ENCODE measurements at places on chromosomes 13 and 19.

GRCh38 chr19:14433554-14434501 lies 722 bp downstream of the PKN1 start:
- no peak for DNase-seq

DNA sequence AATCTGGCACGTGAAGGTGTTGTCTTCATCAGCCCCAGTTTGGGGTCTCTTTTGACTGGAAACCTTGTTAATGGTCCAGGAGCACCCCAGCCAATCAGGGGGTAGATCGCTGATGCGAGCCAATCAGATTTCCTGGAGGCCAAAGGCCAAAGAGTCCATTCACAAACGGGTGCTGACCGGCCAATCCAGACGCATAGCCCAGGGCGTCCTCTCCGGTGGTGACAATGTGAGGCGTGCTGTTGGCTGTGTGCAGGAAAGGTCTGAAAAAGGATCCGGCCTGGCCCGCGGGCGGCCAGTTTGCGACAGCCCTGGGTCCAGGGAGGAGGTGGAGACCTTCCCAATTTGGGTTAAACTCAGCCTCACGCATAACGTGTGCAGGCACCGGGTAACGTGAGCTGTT lies 3.1 kb downstream of the MAST3 start:
- no peak for DNase-seq

DNA sequence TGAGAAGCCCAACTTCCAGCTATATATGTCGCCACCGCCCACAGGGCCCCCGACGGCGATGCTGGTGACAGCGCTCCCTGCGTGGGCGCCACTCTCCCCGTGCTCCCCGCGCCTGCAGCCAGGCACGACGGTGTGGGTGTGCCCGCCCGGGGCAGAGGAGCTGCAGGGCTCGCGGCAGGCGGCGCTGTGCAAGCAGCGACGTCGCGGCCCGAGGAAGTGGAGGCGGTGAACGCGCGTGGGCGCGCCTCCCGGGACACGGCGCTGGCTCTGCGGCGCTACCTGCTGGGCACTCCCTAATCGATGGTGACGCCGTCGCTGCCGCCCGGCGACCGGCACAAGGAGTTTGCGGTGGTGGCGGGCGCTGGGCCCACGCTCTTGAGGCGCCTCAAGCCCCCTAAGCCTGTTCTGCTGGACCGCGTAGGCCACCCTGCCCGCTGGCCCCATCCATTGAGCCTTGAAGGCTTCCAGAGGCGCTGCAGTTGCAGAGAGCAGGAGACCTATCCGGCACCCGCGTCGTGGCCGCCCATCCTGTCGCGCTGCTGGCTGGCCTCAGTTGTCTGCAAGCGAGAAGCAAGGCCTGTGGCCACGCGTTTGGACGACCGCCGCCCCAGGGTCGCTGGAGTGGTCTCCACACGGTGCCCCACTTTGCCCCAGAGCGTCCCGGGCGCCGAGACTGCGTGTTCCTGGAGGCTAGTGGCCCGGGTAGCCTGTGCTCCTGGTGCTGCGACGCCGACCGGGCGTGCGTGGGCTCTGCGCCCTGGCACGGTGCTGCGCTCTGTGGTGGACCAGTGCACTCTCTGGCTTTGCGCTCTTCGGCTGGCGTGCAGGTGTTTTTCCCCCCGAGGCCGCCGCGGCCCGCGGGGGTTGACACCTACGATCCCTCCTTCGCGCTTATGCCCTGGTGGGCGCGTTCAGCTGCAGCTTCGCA lies 23.1 kb downstream of the LRFN3 start:
- peak; percentile 68 for DNase-seq

GRCh38 chr19:6693056-6693471 lies 23.1 kb upstream of the TNFSF14 start:
- no peak for DNase-seq

DNA sequence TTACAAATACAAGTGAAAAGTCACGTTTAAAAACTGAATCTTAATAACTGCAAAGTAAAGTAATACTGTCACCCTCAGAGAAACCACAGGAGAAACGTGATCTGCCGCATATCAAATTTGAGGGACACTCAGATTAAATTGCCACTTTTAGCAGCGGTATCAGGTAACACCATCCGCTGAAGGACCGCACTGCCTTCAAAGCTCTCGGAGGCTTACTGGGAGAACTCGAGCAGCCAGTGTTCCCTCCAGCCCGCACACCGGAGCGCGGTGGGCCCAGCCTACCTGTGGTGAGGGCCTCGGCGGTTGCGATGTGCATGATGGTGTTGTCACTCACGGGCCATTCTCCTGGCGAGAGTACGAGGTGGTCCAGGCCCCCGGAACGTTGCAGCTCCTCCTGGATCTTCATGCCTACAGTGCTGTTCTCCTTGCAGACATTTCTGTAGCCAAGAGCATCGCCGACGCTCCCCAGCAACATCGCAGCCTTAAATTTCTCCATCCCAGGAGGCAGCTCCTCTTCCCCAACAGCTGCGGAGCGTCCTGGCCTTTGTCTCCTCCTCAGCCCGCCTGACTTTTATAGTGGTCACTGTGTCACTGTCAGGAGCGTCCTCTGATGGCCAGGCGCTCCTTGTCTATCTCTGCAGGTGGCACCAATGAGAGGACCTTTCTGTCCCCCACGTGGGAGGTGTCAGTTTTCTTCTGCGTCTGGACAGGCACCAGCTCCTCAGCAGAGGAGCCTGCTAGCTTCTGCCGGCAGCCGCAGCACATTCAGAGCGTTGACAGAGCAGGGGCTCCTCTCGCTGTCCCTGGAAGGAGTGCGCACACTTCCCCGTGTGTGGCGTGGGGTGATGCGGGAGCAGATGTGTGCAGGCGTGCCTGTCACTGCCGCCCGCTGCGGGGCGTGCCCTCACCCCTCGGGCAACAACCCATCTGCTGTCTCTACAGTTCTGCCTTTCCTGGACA lies at the start of gene ADPRHL1:
TSS of gene ADPRHL1 (minus strand) at position 547 of the 960 bp plus-strand sequence. CDS start at position 496, 51 bp downstream.
- DNase-seq, result no peak

- no peak for DNase-seq
Measured at GRCh38 chr13:69010789-69011188, 1096.8 kb upstream of the ATXN8OS start.

GRCh38 chr13:110799246-110800236 lies 86.0 kb downstream of the ING1 start:
- DNase-seq, result no peak

DNA sequence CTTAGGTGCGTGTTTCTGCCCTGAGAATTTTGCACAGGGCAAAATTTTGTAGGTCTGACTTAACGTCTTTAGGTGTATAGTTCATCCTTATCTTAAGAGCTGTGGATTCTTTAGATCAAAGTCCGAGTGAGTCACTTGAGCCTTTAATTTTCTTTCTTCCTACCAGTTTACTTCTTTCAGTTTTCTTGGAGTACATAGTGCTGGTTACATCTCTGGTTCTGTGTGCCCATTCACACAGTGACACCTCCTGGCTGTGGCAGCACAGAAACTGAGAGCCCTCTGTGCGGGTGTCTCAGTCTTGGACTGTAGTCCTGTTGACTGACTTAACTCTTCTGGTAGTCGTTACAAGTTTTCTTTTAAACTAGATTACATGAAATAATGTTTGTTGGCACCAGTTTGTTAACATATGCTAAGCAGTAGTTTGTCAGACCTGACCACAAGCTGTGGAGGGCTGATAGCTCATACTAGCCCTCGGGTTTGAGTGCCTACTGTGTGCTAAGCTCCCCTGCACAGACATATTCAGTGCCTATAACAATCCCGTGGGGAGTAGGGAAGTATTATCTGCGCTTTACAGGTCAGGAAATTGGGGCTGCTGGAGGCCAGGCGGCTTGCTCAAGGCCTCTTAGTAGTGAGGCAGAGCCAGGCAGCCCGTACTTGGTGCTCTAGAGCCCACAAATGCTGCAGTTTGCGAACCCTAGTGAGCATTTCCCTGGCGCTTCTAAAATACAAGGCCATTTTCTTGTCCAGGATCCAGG lies 1.6 kb downstream of the GATAD2A start:
- peak; percentile 63 for DNase-seq

DNA sequence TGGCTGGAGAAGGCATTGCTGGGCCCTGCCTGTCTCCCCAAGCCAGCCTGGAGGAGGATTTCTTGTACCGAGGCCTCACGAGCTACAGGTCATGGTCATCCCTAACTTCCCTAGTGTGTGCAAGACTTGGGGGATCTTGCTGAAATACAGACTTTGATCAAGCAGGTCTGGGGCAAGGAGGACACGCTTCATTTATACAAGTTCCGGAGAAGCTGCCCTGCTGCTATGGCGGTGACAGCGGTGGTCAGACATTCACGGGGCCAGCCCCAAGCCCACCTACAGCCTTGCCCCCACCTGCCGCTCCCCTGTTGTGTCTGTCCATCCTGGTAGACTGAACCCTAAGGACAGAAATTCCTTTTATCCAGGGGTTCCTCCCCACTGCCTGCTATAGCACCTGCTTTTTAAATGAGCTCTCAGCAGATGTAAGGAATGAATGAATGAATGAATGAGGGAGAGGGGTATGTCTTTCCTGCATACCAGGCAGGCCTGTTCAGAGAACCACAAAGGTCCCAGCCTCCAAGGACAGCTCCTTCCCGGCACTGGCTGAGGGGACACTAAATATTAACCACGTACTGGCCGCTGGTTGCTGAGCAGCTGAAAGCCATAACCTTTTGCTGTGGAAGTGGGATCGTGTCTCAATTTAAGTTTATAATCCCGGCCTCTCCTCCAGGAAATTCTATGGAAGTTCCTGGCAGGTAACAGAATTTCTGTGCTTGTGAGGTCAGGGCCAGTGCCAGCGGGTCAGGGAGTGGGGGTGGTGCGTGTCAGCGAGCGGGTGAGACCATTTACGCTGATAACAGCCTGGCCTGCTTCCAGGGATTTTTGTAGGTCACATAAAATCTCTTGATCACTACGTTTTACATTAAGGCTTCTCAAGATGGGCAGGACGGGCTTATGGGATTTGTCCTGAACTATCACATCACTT lies 27.1 kb downstream of the TSSK6 start:
- DNase-seq, result no peak

- no peak for DNase-seq
Measured at GRCh38 chr19:16327501-16327900, 2.9 kb downstream of the KLF2 start.

GRCh38 chr13:91178099-91178498 lies 169.4 kb upstream of the MIR17HG start:
- DNase-seq, result no peak

GRCh38 chr19:47802521-47803043 lies 1.8 kb downstream of the TPRX1 start:
- no peak for DNase-seq

- DNase-seq, result no peak
Measured at GRCh38 chr13:20974981-20975585, 72.5 kb upstream of the XPO4 start.

- DNase-seq, result peak; percentile 75
Measured at GRCh38 chr13:42355092-42355485, 83.1 kb downstream of the AKAP11 start.

GRCh38 chr13:59975807-59976435 lies 187.8 kb downstream of the DIAPH3 start:
- DNase-seq, result no peak

DNA sequence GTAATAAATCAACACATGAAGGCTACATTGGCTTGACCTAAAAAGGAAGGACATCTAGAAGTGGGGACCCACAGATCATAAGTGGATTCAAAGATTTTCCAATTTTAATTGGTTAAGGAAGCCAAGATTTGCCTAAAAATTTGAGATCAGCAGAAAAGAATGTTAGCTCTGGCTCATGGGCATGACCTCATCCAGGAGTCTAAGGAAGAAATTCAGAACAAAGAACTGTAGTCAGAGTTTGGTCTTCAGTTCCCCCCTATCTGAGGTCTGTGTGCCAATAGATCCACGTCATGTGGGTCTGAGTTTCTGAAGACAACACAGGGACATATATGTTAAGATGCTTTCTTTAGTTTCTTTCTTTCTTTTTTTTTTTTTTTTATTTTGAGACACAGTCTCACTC lies 648.8 kb upstream of the SPRY2 start:
- DNase-seq, result no peak

DNA sequence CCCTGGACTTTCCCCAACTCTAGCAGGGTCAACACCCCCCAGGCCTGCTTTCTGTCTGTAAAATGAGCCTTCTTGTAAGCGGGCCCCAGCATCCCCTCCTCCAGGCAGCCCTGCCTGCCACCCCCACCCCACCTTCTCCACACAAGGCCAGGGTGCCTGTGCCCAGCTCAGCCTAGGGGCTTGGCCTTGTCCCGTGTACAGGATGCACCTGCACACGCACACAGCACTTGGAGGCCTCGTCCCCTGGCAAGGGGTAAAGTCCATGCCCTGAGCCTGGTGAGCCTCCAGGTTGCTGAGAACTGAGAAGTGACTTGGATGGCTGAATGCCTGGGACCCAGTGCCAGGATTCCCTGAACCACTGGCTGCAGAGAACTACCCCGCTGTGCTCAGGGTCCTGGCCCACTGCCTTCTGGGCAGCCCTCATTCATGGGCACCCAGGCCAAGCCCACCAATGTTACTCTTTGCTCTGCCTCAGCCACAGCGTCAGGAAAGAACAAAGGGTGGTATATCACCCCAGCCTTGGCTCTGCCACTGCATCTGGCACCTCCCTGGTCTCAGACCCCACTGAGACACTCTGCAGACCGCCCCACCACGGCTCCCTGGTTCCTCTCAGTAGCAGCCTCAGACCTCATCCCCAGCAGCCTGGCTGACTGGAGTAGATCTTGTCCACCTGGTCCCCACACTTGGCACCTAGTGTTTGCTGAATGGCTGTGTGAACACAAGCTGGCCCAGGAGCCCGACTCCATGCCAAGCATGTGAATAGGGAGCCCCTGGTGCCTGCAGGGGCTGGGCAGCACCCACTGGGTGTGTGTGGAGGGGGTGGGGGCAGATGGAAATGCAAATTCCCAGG lies 1.8 kb upstream of the TM6SF2 start:
- no peak for DNase-seq

DNA sequence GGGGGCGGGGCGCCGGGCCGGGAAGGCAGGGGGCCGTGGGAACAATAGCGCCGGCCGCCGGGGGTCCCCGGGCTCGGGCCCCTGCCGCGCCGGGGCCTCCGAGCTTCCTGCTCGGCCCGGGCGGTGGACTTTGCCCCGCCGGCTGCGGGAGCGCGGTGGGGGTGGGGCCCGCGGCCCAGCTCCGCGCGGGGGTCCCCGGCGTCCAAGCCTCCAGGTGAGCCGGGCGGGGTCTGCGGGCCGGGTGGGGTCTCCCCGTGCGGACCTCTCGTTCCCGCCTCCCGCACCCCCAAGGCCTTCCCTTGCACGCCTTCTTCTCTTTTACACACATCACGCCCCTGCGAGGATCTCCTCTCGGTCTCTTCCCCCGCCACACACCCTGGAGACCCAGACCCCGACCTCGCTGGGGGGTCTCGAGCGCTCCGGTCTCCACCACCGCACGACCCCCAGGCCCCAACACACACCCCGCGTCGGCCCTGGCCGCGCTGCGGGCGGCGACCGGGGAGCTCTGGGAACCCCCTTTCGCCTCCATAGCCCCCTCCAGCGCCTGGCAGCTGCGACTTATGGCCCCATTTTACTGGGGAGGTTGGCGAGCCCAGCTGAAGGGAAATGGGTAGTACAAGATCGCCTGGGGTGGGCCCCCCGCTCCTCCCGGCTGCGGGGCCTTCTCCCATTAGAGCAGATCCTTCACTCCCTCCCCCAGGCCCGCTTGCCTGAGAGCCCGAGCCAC lies 711 bp downstream of the CAMSAP3 start:
- no peak for DNase-seq

Data from stimulated activated CD4-positive, alpha-beta T cell treated with anti-CD3 and anti-CD28 coated beads, Interleukin-1b, Interleukin-23, amount 100 ng/mL, for 48 hours (primary cell).